ENCODE measurements at places on chromosomes 11 and 22. TPM values are rescaled to one million over a fixed set of nuclear protein-coding genes. Genes with fewer than 3 reads are reported as not detected.
A peak's percentile ranks its signal among the peaks of the same experiment; 100 is the strongest.

DNA sequence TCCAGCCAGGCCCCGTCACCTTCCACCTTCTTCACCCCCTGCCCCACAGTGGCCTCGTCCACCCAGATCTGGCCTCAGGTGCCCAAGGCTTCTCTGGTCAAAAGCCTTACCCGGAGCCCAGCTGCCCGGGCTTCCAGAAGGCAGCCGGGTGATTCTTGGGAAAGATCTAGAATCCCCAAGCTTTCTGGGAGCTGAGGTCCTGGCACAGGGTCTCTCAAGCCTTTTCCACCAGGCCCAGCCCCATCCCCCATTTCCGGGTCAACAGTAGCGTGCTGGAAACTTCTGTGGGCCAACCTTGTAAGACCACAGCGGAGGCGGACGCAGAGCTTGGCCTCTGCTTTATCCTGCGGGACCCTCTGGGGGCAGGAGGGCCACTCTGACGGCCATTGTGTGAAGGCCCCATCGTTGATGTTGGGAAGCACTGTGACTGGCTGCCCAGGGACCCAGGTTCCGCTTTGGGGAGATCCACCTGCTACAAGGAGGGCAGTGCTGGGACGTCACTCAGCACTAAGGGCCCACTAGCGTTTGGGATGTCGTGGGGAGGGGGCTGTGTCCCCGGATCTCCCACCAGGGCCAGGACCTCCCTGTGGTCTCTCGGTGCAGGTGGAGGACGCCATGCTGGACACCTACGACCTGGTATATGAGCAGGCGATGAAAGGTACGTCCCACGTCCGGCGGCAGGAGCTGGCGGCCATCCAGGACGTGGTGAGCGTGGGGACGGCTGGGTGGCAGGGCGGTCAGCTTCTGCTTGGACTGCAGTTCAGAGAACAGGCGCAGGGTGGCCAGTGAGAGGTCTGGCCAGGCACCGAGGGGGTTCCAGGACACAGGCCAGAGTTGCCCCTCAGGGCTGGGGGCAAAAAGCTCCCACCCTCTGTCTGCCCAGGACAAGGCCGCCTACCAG, 11.5 kb downstream of the TSPAN32 start:
- H3K36me3 ChIP-seq = no peaks in the 10 kb centered on the region
- peak overlapping the region; percentile 97 for H3K27ac ChIP-seq
- no peaks in the 10 kb centered on the region for H3K27me3 ChIP-seq

DNA sequence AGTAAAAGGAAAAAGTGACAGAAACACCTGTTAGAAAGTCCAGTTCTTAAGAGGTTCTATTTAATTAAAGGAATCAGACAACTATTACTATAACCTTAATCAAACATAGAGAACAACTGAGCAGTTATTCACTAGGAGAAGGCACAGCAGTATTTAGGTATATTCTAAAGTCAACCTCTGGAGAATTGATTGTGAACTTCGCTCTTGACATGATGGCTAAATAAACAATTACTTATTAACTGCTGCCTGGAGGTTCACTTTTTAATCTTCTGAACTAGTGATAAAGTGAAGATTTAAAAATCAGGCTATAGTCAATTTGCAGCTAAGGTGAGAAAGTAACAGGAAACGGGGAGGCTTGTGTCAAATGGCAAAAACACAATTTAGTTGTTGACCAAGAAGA, 557.3 kb downstream of the FAM181B start:
- no peaks in the 10 kb centered on the region for H3K27me3 ChIP-seq
- no peaks in the 10 kb centered on the region for H3K36me3 ChIP-seq
- no peaks in the 10 kb centered on the region for H3K4me1 ChIP-seq
- H3K4me3 ChIP-seq = no peak overlapping the region

- H3K4me3 ChIP-seq = no peak overlapping the region
- no peak overlapping the region for H3K27ac ChIP-seq
- H3K4me1 ChIP-seq = peaks cover 7% of the 10 kb centered on the region
- no peak for DNase-seq
Observed at GRCh38 chr11:102599642-102600261, 25.4 kb downstream of the MMP20 start.

DNA sequence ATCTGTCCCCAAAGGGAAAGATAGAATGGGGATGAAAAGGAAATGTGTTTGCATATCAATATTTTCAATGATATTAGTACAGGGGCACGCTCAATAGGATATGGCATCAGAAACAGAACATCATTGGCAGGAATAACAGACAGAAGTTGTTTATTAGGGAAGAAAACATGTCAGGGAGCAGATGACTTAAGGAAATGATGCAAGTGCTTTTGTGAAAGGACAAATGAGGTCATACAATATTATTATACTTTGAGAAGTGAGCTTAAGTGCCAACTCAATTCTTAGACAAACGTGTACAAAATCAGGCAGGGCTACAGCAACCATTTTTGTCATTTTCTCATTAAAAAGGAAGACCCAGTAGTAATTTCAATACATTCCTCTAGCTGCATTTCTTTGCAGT, 388.4 kb downstream of the SOX6 start:
- H3K36me3 ChIP-seq = no peaks in the 10 kb centered on the region
- no peak overlapping the region for H3K4me3 ChIP-seq
- H3K27ac ChIP-seq = peak overlapping the region; percentile 64
- no peak for DNase-seq

GRCh38 chr11:69447786-69448185, 33.7 kb upstream of the LINC01488 start:
- no peaks in the 10 kb centered on the region for H3K36me3 ChIP-seq
- no peak overlapping the region for H3K4me3 ChIP-seq
- peaks cover 36% of the 10 kb centered on the region for H3K4me1 ChIP-seq
- H3K27me3 ChIP-seq = no peaks in the 10 kb centered on the region
- no peak for DNase-seq
- no peak overlapping the region for H3K27ac ChIP-seq

- H3K36me3 ChIP-seq = no peaks in the 10 kb centered on the region
- H3K27me3 ChIP-seq = no peaks in the 10 kb centered on the region
- no peak overlapping the region for H3K4me3 ChIP-seq
- H3K4me1 ChIP-seq = peaks cover 21% of the 10 kb centered on the region
- peak overlapping the region; percentile 80 for H3K27ac ChIP-seq
- DNase-seq = peak; percentile 96
Observed at GRCh38 chr11:61949169-61950034, 749 bp upstream of the BEST1 start.

DNA sequence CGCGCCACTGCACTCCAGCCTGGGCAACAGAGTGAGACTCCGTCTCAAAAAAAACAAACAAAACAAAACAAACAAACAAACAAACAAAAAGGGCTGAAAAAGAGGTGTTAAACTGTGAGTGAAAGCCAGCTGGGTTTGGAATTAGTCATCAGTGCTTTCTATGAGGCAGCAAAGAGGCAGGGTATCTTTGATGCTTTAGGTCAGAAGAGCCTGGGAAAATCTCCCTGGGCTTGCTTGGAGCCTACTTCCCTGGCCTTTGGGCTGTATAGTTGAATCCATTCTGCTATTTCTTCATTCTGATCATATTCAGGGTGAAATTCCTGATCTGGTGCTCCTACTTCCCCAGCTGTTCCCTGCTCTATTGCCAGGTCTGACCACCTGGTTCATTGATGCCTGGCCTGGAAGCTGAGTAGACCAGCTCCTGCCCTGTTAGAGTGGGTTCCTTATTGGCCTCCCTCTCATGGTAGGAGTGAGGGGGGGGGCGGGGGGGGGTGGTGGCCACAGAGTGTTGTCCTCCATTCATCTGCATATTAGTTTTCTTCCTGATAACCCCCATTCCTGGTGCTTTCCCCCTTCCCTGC, 65.6 kb downstream of the INSC start:
- no peak for DNase-seq
- H3K36me3 ChIP-seq = no peaks in the 10 kb centered on the region
- no peak overlapping the region for H3K27ac ChIP-seq
- no peak overlapping the region for H3K4me3 ChIP-seq

GRCh38 chr11:69748637-69749036, 26.5 kb downstream of the FGF4 start:
- H3K36me3 ChIP-seq = no peaks in the 10 kb centered on the region
- H3K27ac ChIP-seq = no peak overlapping the region
- DNase-seq = no peak
- no peaks in the 10 kb centered on the region for H3K4me1 ChIP-seq

DNA sequence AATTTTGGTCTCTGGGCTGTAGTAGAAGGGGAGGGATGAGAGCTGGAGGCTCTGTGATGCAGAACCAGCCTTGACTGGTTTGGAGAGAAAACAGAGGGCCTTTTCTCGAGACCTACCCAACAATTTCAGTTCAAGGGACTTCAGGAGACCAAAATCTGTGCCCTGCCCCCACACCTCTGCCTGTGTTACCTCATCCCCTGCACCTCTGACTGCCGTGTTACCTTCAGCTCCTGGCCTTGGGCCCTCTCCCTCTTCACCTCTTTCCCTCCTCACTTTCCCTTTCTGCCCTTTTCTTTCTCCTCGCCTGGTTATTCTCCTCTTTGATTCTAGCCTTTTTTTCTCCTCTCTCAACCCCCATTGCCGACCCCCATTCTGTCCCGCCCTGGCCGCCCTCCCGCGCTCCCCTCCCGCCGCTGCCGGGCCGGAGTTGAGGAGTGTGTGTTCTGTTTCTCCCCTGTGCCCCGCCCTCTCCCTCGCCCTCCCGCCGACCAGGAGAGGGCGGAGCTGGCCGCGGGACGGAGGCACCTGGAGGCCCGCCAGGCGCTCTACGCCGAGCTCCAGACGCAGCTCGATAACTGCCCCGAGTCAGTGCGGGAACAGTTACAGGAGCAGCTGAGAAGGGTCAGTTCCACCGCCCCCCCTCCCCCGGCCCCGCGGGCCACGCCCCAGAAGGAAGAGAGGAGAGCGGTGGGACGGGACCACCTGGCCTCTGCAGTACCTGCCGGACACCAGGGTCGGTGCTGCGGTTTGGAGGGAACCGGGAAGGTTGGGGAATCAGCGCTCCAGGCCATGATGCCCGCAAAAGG, 27.2 kb downstream of the PHLDB1 start:
- no peaks in the 10 kb centered on the region for H3K27me3 ChIP-seq
- H3K27ac ChIP-seq = peak overlapping the region; percentile 75
- peaks cover 43% of the 10 kb centered on the region for H3K4me1 ChIP-seq
- peaks cover 16% of the 10 kb centered on the region for H3K36me3 ChIP-seq

DNA sequence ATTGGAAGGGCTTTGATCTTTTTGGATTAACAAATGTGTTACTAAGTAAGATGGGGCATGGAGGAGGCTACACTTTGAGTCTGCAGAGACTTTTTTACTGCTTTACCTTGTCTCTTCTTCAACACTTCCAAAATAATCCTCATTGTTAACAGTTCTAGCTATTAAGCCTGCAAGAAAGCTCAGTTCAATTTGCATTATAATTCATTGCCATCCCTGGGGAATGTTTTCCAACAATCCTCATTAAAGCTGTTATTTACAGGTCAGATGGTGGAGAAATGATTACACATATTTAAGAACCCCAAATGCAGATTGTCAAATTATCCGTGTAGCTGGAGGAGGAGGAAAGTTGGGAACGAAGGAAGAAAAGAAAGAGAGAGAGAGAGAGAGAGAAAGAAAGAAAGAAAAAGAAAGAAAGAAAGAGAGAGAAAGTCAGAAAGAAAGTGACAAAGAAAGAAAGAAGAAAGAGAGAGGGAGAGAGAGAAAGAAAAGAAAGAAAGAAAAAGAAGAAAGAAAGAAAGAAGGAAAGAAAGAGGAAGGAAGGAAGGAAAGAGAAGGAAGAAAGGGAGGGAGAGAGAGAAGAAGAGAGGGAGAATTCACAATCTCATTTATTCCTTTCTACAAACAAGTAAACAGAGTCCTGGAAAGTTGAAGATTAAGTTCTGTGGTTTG, 443.9 kb downstream of the INSC start:
- H3K4me1 ChIP-seq = no peaks in the 10 kb centered on the region
- H3K4me3 ChIP-seq = no peak overlapping the region
- no peak for DNase-seq
- H3K27me3 ChIP-seq = no peaks in the 10 kb centered on the region

DNA sequence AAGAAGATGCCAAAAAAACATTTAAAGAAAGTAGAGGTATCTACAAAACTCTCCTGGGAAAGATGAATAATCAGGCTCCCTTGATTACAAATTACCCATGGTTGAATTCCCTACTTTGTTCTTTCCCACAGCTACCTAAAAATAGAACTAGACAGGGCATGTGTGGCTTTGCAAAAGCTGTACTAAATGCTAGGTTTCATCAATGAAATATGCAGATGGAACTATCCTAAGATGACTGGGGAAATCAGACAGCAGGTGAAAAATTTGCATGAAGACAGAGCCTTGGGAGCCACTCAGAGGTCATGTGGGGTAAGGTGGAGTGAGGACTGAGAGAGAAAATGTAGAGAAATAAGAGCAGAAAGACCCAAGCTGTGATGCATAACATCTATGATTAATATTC, 14.7 kb downstream of the LAYN start:
- no peaks in the 10 kb centered on the region for H3K36me3 ChIP-seq
- DNase-seq = no peak
- H3K4me3 ChIP-seq = no peak overlapping the region
- H3K27ac ChIP-seq = no peak overlapping the region
- H3K27me3 ChIP-seq = no peaks in the 10 kb centered on the region

GRCh38 chr11:132632641-132633124, 899.6 kb downstream of the OPCML start:
- no peak overlapping the region for H3K4me3 ChIP-seq
- H3K4me1 ChIP-seq = no peaks in the 10 kb centered on the region
- H3K27me3 ChIP-seq = no peaks in the 10 kb centered on the region
- no peaks in the 10 kb centered on the region for H3K36me3 ChIP-seq
- DNase-seq = no peak

GRCh38 chr11:26944866-26945664, 48.8 kb upstream of the FIBIN start:
- H3K4me3 ChIP-seq = no peak overlapping the region
- DNase-seq = no peak
- H3K36me3 ChIP-seq = no peaks in the 10 kb centered on the region
- no peak overlapping the region for H3K27ac ChIP-seq

DNA sequence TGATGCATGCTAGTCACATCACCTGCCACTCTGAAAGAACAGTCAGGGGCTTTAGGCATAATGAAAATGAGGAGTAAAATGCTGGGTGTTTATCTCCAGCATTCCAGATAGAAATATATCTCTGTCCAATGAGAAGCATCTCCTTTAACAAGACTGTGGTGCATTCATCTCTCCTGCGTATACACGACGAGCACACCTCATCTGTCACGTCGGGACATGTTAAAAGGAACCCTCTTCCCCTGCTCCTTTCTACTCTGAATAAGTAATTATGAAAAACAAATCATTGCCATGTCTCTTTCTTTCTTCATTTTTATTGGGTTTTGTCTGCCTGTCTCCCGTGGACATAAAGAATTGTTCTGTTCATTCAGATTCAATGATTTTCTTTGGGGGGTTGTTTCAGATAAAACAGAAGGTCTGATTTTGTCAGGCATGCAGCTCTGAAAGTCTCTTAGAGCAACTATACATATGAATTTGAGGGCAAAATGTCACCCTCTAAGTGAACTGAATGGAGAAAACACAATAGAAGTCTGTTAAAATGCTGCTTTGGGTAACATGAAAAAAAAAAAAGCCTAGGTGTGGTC, 195.0 kb downstream of the MAML2 start:
- no peak for DNase-seq
- no peak overlapping the region for H3K27ac ChIP-seq
- peaks cover 34% of the 10 kb centered on the region for H3K4me1 ChIP-seq

GRCh38 chr11:36333897-36334296, 37.8 kb downstream of the PRR5L start:
- no peak overlapping the region for H3K4me3 ChIP-seq
- no peak overlapping the region for H3K27ac ChIP-seq
- H3K27me3 ChIP-seq = no peaks in the 10 kb centered on the region

BIK gene
- not detected for total RNA-seq

MYH9 gene
- 333 TPM for total RNA-seq

JAM3 gene
- 31.7 TPM for total RNA-seq

CYB5R3 gene
- total RNA-seq = 174 TPM

MOGAT2 gene
- not detected for total RNA-seq

LUZP2 gene
- 0.49 TPM for total RNA-seq

Measured in vagina (tissue), 2 donors.